GM12878 (cell line): ENCODE measurements at places on chromosomes 1 and 21.
A peak's percentile ranks its signal among the peaks of the same experiment; 100 is the strongest.

GRCh38 chr1:37070126-37070525, 35.8 kb upstream of the GRIK3 start:
- DNase-seq = no peak

- DNase-seq = no peak
Measured at GRCh38 chr1:88916883-88917282, 25.5 kb upstream of the GTF2B start.

DNA sequence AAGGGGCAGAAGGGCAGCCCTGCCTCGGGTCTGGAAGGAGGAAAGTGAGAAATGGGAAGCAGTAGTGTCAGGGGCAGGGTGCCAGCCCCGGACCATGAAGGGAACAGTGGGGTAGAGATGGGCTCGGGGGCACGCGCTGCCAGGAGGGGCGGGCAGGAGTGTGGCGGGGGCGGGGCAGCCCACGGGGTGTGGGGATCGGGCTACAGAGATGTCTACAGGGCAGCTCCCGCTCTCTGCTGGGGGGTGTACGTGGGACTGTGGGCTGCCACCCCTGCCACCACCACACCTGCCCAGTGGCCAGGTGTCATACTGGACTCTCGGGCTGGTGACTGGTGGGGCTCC, 7.4 kb downstream of the ARHGEF16 start:
- DNase-seq = no peak

GRCh38 chr1:42335809-42336518, 929 bp upstream of the FOXJ3 start:
- no peak for DNase-seq

GRCh38 chr1:168932539-168932938, 174.0 kb upstream of the ATP1B1 start:
- no peak for DNase-seq

- no peak for DNase-seq
Measured at GRCh38 chr1:201970334-201971159, 11.9 kb upstream of the RNPEP start.

GRCh38 chr1:182175361-182175931, 113.9 kb upstream of the ZNF648 start:
- DNase-seq = no peak

DNA sequence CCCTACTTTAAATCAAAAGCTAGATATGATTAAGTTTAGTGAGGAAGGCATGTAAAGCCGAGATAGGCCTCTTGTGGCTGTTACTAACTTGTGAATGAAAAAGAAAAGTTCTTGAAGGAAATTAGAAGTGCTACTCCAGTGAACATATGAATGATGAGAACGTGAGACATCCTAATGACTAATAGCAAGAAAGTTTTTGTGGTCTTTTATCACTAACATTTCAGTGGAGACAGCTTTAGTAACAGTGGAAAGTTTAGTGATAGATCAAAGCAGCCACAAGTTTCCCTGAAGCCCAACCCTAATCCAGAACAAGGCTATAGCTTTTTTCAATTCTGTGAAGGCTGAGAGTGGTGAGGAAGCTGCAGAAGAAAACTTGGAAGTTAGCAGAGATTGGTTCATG, 73.6 kb upstream of the LRRC8B start:
- DNase-seq = no peak

- DNase-seq = no peak
Measured at GRCh38 chr1:28160782-28161266, 15.7 kb downstream of the PTAFR start.

GRCh38 chr1:225851805-225852204, 30.4 kb downstream of the TMEM63A start:
- peak; percentile 76 for DNase-seq

DNA sequence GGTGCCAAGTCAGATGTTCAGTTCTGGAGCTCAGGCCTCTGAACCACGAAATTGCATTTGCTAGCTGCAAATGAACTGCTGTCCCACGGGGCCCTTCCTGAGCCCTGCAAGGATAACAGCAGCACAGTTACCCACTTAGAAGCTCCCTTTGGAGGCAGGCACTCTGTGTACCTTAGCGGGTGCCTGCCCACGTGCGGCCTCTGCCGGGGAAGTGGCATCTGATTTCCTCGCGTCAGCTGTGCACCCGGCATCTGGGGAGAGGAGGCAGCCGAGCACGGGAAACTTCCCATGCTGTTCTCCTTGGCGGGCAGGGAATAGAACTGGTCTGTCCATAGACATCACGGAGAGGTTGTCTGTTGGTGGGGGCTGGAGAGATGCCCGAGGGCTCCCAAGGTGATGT, 148.0 kb upstream of the C1orf174 start:
- no peak for DNase-seq

- DNase-seq = no peak
Measured at GRCh38 chr1:65066419-65066765, 81.6 kb upstream of the AK4 start.

DNA sequence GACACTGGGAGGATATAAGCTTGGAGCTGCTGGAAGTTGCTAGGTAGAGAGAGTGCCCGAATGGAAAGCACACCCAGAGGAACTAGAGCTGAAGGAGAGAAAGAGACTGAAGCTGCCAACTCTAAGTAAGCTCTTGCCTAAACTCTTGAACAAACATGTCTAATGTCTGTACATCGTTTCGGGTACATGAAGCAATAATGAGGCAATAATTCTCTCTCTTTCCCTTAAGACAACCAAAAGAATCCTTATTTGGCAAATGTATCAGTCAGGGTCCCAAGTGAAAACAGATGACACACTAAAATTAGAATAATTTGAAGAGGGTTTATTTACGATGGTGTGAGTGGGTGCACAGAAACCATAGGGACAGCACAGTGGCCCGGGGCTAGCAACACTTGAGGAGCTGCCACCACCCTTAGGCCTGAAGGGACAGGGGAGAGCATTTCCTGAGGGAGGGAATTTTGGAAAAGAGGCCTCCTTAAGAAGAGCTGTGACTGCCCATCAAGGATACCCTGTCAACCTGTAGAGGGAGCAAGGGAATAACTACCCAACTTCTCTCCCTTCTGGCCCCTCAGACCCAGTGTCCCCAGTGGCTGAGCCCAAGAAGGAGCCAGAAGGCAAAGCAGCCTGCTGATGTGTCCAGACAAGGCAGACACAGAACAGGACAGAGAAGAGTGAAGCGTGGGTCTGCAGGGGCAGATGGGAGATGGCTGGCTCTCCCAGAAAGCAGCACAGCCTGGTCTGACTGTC, 36.1 kb upstream of the KHDRBS1 start:
- no peak for DNase-seq

DNA sequence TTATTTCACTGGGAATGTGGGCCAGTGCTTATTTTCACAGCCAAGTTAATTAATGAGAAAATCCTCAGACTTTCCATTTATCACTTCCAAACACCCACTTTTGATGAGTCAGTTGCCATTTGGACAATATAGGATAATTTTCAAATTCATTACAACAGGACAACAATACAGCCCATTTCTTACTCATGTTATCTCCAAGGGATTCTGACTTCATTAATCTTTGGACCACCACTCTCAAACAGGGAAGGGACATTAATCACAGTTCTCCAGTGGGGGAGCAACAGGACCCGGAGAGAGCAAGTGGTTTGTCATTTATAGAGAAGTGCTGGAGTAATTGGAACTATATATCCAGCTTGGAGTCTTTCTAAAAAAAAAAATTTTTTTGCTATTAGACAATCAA, 38.7 kb downstream of the JUN start:
- no peak for DNase-seq

DNA sequence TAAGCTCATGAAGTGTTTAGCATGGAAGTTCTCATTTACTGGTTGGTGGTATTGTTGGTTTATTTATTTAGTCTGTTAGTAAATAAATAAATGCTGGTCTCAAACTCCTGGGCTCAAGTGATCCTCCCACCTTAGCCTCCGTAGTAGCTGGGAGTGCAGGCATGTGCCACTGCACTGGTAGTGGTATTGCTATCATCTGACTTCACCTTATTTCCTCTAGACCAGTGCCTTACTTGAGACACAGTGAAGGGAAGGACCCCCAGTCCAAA, 1.4 kb upstream of the SLC2A1 start:
- no peak for DNase-seq

DNA sequence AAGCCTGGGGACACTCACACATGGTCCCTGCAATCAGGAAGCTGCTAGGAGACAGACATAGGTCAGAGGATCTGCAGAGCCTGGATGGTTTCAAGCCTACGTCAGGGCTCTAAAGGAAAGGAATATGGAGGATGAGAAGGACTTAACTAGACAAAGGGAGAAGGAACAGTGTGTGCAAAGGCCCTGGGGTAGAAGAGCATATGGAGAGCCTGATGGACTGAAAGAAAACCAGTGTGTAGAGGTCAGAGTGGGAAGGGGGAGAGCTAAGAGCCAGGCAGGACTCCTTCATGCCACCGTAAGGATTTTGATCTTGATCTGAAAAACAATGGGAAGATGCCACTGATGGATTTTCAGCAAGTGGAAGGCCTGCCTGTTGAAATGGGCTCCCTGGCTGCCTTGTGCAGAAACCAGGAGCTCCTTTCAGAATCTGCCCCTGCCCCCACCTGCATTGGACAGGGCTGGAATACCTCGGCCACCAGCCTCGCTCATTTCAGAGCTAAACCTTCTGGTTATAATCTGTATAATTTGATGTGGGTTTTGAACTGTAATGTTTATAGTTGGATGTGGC, 8.6 kb downstream of the FHAD1 start:
- DNase-seq = no peak

DNA sequence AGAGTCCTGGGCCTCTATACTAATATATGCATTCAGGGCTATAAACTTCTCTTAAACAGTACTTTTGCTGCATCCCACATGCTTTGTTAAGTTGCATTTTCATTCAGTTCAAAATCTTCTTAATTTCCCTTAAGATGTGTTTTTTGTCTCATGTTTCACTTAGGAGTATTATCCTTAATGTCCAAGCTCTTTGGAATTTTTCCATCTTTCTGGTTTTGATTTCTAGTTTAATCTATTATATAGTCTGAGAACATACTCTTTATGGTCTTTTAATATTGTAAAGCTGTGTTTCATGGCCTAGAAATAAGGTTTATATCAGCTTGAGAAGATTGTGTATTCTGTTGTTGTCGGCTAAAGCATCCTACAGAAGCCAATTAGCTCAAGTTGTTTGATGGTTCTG, 1041.8 kb downstream of the PLA2G4A start:
- DNase-seq = no peak

DNA sequence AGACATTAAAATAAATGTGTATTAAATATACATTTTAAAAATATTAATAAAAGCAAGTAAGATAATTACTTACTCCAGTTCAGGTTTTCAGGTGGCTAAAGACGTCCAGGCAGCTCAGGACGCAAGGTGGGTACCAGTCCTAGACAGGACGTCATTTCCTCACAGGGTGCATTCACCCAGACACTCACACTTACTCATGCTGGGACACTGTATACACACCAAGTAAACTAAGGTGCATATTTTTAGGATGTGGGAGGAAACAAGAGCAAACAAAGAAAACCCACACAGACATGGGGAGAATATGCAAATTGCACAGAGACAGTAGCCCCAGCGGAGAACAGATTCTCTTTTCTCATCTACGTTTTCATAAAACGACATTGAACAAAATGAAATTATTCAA, 457.9 kb downstream of the BRINP3 start:
- DNase-seq = no peak

- no peak for DNase-seq
Measured at GRCh38 chr1:116664978-116665371, 2.6 kb downstream of the IGSF3 start.

DNA sequence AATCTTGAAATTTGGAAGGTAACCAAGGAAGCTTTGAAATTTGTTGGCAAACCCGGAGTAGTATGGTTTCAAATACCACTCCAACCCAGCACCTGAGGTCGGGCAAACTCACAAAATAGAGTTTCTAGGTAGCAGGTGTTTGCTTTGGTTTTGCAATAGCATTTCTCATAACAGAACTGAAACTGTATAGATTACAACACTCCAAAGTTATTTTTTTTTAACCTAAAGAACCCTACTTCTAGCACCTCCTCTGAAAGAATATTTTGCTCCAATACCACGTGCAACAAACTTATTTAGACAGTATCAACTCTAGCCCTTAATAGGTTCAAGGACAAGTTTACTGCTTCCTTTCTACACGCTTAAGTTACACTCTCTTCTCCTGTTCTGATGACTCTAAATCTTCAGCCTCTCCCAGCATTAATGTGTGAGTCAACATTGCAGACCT, 178.5 kb upstream of the FMN2 start:
- no peak for DNase-seq

DNA sequence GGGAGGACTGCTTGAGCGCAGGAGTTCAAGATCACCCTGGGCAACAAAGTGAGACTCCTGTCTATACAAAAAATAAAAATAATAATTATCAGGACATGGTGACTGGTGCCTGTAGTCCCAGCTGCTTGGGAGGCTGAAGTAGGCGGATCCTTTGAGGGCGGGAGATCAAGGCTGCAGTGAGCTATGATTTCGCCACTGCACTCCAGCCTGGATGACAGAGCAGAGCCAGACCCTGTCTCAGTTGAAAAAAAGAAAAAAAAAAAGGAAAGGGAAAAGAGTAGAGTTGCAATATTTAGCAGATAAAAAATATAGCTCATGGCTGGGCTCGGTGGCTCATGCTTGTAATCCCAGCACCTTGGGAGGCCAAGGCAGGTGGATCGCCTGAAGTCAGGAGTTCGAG, 3.3 kb upstream of the S1PR1 start:
- no peak for DNase-seq

DNA sequence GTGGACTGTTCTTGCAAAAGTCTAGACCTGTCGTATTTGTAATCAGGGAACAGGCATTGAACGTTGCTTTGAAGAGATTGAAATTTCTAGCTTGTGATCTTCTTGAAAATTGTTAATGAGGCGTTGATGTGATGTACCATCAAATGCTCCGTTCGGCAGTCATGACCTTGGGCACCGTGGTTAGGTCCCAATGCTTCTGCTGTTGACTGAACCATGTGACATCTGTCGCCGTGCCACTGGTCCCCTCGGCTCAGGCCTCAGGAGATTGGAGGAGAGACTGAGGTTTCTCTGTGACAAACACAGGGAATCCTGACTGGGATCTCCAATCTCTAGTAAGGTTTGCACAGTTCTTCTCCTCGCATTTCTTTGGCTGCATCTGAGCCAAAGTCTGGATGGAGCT, 18.1 kb upstream of the KCNAB2 start:
- DNase-seq = no peak

GRCh38 chr1:167663002-167663772, 33.2 kb downstream of the RCSD1 start:
- DNase-seq = peak; percentile 60

DNA sequence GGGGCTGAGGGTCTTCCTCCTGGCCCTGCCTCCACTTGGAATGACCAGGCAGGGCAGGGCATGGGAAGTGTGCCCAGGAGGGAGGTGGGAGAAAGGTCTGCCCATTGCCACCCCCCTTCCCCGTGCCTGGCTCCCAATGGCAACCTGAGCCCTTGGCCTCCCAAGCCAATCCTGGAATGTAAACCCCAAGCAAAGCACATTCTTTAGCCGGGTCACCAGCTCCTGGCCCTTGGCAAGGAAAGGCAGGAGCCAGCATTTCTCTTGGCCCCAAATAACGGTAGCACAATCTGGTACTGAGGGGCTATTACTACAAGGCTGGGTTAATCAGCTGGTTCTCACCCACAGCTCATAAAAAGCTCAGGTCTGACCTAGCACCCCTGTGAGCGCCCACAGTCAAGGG, 6.9 kb upstream of the NUAK2 start:
- DNase-seq = no peak

GRCh38 chr21:33035147-33035546, 9.4 kb downstream of the OLIG2 start:
- DNase-seq = no peak

- no peak for DNase-seq
Measured at GRCh38 chr1:216881695-216882094, 158.5 kb upstream of the ESRRG start.

- no peak for DNase-seq
Measured at GRCh38 chr1:12648741-12649140, 4.9 kb downstream of the AADACL4 start.

GRCh38 chr1:152801333-152801732, 4.8 kb downstream of the LCE1D start:
- no peak for DNase-seq
